CD4-positive, alpha-beta T cell treated with Interleukin-1 beta for 1 hour (primary cell): ENCODE measurements at places on chromosomes 13 and 19.

DNA sequence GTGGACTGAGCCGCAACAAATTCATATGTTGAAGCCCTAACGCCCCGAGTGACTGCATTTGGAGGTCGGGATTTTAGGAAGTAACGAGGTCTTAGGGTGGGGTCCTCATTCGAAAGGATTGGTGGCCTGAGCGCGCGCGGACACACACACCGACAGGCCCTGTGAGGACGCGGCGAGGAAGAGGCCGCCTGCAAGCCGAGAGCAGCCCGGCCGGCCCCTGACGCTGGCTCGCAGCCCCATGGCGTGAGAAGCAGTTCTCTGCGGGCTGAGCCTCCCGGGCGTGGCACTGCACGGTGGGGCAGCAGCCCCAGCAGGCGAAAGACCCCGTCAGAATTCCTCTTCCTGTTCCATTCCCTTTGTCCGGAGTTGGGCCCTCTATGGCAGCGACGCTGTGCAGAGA, 131.2 kb downstream of the CRYL1 start:
- no peak for DNase-seq

DNA sequence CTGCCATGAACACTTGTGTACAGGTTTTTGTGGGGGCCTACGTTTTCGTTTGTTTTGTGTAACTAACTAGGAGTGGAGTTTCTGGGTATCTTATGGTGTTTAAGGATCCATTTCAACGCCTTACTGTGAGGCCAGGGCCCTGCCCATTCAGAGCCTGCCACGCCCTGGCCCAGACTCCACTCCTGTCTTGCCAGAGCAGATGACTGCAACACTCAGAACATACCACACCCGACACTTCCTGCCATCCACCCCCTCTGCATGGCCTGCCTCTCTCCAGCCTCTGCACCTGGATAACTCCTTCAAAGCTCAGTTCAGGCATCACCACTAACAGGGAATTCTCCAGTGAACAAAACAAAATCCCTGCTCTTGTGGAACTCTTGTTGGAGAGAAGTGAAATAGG, 43.2 kb downstream of the RGCC start:
- peak; percentile 17 for DNase-seq

- DNase-seq = no peak
Measured at GRCh38 chr13:84491952-84492351, 609.7 kb upstream of the SLITRK1 start.

GRCh38 chr13:83878691-83879430, 3.4 kb downstream of the SLITRK1 start:
- DNase-seq = no peak

GRCh38 chr19:55116859-55117662, at the start of gene PPP1R12C:
Gene PPP1R12C (minus strand): TSS chr19:55117637. CDS start chr19:55117543, 94 bp downstream.
- no peak for DNase-seq

DNA sequence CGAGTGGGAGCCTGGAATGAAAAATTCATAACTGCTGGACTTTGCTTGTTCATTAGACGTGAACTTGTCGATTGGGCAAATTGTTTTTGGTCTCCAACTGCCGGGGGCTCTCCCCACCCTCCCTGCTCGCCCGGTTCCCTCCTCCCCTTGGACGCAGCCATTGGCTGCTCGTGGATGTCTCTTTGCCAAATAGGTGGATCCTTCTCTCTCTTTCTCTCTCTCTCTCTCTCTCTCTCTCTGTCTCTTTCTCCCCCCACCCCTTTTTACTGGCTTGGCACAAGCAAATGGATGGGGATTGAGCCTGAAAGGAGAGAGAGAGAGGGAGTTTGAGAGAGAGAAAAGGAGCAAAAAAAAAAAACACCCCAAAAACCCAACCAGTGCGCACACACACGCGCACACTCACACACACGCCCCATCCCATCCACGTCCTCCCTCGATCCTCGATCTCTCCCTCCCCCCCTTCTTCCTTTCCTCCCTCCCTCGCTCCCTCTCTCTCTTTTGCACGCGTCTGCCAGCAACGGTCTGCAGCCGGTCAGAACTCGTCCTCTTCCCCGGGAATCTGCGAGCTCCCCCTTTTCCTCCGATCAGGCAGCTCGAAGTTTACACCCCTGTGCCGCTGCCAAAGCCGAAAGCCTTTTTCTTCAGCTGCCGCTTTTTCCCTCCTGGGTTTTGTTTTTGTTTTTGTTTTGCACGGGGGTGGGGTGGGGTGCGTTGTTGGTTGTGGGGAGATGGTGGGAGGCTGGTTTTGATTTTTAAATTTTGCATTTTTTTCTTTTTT, 27.8 kb downstream of the NFIX start:
- DNase-seq = no peak

- no peak for DNase-seq
Measured at GRCh38 chr13:76329866-76330580, 556.2 kb downstream of the KCTD12 start.

DNA sequence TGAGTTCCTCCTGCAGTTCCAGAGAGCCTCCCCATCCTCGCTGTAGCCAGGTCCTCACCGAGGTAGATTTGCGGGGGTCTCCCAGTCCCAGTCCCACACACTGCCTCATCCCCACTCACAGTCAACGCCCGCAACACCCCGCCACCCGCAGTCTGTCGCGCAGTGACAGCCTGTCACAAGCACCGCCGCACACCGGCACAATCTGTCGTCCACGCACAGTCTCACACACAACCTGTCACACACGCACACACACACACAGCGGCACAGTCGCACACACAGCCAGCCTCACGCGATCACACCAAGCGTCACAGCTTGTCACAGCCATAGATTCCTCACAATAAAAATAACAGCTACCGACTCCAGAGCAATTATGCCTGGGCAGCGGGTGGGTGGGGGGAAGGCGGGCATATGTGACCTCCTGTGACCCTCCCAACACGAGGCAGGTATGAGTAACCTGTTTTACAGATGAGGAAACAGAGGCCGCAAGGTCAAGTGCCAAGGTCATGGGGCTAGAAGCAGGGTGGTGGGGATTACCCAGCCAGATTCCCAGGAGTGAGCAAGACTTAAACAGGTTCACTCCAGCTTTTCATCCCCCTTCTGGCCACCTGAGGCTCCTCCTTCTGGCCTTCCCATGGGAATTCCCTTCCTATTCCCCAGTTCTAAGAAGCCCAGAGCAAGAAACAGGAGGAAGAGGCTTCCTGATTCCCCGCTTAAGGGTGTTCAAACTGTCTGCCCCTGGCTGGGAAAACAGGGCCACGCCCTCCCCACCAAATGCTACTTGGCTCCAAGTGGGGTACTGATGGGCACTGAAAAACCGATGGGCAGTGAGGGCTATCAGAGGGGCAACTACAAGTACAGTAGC, 13.9 kb downstream of the NFIX start:
- no peak for DNase-seq

- DNase-seq = no peak
Measured at GRCh38 chr13:103243495-103243894, 177.3 kb upstream of the SLC10A2 start.

DNA sequence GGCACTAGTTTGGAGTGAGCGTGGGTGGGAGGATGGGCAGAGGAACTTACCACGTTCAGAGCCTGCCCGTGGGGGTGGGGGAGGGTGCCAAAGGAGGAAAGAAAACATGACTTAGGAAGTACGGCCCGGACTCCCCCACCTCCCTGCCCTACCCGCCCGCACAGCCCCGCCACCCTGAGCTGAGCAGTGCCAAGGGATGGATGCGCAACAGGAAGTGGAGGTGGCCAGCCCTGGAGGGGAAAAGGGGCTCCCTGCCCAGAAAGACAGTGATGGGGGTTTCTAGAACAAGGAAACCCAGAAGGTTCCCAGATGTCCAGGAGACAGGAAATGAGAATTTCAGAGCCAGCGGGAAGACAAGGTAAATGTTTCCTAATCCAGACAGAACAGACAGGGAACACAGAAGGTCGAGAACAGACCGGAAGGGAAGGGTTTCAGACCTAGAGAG, 6.3 kb downstream of the TEAD2 start:
- no peak for DNase-seq
